ENCODE measurements at places on chromosomes 13 and 19.

GRCh38 chr19:8305798-8306197 lies 2.4 kb downstream of the CD320 start:
- no peak for DNase-seq

GRCh38 chr19:39237200-39238184 lies 7.3 kb downstream of the IFNL3 start:
- DNase-seq: peak; percentile 47

GRCh38 chr13:50893211-50893852 lies 16.3 kb upstream of the RNASEH2B start:
- no peak for DNase-seq

DNA sequence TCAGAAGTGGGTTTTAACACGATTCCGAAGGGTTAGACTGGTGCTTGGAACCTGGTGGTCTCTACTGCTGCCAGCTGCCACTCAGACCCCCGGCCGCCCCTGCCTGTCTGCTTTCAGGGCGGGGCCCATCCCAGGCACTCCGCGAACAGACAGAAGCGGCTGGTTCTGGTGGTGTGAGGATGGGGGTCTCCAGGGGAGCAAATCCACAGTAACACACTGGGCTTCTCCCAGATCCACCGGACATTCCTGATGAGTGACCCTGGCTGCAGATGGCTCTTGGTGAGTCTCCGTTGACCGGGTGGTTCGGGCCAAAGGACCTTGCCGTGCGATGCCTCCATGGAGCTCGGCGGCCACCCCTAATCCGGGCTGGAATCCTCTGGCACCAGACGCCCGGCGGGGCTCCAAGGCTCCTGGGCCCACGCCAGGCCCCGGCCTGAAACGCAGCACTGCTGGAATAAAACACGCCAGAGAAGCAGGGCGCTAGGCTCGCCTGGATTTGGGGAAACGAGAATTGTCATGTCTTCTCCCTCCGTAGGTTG lies 2.1 kb upstream of the PTBP1 start:
- no peak for DNase-seq

- no peak for DNase-seq
Observed at GRCh38 chr13:47332149-47332548, 435.3 kb upstream of the HTR2A start.

GRCh38 chr13:83780227-83780626 lies 102.0 kb downstream of the SLITRK1 start:
- DNase-seq: no peak

- no peak for DNase-seq
Observed at GRCh38 chr19:29211562-29212355, 1.2 kb downstream of the UQCRFS1 start.

- DNase-seq: peak; percentile 84
Observed at GRCh38 chr13:67437244-67437643, 207.1 kb upstream of the PCDH9 start.

GRCh38 chr19:7678971-7679751 lies 1.5 kb upstream of the TRAPPC5 start:
- DNase-seq: peak; percentile 58

DNA sequence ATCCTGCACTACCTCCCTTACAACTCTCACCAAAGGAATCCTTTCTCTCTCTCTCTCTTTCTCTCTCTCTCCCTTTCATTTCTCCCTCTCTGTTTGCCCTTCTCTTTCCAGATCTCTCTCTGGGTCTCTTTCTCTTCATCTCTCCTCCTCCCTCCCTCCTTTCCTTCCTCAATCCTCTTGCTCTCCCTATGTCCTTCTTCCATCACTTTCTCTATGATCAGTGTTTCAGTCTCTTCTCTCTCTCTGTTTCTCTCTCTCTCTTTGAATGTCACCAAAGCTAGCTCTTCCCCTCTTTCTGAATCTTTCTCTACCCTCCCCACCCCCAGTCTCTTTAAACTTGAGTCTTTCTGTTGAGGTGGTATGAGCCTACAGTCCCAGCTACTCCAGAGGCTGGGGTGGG lies 19.8 kb upstream of the KLK4 start:
- no peak for DNase-seq

DNA sequence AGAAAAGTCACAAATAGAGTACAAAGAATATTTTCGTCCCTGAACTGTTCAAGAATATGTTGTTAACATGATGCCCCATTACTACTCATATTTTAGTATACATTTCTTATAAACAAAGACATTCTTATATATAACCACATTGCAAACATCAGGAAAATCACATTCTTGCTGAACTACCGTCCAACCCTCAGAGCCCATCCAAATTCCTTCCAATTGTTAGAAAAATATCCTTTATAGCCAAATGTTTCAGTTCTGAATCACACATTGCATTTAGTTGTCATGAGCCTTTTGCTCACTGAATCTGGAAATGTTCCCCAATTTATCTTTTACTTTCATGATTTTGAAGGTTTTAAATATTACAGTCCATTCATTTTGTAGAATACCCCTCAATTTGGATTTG lies 467.8 kb upstream of the ARGLU1 start:
- no peak for DNase-seq

- no peak for DNase-seq
Observed at GRCh38 chr19:32122258-32122657, 223.2 kb upstream of the ZNF507 start.

DNA sequence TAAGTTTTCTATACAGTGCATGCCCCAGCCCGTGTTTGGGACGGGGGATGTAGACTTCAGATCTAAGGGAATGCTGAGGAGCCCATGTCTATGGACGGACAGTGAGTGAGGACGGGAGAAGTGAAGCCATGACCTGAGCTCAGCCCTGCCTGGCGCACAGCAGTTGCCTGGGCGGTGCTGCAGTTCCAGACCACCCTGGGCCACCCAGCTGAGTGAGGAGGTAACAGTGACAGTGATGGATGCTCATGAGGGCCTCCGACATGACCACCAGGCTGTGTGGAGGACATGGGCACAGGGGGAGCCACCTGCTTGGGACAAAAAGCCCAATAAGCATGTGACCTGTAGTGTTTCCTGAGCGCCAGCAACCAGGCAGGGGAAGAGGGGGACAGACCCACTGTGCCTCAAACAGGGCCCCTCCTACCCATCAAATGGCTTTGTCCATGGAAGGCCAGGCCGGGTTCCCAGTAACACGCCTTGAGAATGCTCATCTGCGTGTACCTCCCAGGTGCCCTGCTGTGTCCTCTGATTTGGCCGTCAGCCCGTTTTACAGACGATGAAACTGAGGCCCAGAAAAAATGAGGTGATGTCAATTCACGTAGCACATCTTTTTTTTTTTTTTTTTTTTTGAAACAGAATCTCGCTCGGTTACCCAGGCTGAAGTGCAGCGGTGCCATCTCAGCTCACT lies 22.6 kb downstream of the NOSIP start:
- no peak for DNase-seq

DNA sequence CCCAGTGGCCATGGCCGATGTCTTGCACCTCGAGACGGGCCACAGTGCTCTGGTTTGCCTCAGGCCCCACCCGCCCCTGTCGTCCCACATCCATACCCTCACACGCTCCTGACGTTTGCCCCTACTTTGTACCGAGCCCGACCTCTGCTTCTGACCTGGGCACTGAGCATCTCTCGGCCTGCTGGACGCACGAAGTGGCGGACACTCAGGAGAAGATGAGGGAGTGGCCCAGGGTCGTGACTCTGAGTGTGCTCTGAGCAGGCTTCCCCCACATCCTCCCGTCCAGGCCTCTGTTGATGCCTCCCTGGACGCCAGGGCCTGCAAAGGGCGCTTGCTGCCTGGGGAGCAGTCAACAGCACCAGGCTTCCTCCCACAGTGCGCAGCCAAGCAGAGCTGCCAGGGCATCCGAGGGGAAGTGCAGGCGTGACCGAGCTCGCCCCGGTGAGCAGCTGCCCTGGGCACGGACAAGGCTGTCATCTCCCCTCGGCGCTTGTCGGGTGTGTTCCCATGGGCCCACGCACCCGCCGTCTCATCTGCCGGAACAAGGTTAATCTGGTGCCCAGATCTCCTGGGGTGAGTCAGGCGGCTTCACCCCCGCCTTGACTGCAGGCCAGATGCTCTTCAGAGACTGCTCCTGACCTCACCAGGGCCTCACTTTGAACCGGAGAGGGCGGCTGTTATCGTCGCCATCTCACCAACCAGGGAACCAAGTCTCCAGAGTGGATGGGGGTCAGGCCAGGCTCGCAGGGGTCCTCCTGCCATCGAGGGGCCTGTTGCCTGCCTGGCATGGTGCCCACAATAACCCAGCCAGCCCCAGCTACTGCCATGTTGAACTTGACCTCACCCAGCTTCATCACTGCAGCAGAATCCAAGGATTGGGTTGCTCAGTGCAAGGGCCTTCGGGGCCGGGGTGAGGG lies 27.2 kb downstream of the COMP start:
- peak; percentile 25 for DNase-seq

GRCh38 chr19:39342647-39343305 lies 555 bp downstream of the SAMD4B start:
- peak; percentile 41 for DNase-seq

DNA sequence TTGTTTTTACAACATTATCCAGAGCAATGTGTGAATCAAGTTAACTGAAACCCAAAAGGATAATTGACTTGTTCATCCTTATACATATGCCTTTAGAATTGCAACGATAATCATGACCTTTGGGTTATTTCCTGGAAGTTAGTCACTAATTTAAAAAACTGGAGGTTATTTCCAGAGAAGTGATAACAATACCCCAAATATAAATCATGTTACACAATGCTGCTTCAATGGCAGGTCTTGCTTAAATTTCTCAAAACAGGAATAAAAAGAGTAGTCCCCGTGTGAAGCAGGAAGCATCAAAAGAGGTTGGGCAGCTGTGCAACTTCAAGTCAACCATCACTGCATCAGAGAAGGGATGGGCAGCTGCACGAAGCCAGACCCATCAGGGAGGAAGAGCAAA lies 134.4 kb downstream of the EFNB2 start:
- DNase-seq: no peak

- DNase-seq: no peak
Observed at GRCh38 chr13:22357132-22357531, 686.3 kb downstream of the FGF9 start.

GRCh38 chr19:14093117-14093823 lies 2.7 kb upstream of the SAMD1 start:
- DNase-seq: no peak

DNA sequence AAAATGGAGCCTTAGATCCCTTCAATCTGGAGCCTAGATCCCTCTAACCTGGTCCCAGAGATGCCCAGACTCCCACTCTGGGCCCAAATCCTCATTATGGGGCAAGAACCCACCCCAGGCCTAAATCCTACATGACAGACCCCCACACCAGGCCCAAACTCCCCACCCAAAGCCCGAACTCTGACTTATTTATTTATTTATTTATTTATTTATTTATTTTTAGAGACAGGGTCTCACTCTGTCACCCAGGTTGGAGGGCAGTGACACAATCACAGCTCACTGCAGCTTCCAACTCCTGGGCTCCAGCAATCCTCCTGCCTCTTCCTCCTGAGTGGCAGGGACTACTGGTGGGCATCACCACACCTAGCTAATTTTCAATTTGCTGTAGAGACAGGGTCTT lies 12.0 kb downstream of the FBN3 start:
- DNase-seq: no peak

DNA sequence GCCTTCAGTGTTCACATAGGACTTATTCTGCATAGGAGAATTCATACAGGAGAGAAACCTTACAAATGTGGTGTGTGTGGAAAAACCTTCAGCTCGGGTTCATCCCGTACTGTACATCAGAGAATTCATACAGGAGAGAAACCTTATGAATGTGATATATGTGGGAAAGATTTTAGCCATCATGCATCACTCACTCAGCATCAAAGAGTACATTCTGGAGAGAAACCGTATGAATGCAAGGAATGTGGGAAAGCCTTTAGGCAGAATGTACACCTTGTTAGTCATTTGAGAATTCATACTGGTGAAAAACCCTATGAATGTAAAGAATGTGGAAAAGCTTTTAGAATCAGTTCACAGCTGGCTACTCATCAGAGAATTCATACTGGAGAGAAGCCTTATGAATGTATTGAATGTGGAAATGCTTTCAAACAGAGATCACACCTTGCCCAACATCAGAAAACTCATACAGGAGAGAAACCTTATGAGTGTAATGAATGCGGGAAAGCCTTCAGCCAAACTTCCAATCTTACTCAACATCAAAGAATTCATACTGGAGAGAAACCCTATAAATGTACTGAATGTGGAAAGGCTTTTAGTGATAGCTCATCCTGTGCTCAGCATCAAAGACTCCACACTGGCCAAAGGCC lies 13.4 kb upstream of the ZFP28 start:
- no peak for DNase-seq

GRCh38 chr19:38197937-38198704 lies 25.9 kb downstream of the DPF1 start:
- DNase-seq: no peak

DNA sequence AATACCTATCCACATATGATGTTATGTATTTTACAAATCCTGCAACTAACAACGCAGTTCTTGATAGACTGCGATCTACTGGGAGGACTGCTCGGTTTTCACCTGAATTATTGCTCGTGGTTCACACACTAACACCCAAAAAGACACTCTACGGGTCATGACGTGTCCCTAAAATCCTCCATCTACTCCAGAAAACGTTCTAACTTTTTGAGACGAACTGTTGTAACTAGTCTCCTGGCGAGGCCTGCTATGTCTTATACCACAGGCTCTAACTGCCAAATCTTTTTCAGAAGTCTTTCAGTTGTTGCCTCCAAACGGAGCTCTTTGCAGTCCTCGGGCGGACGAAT lies 108.2 kb downstream of the KCNRG start:
- no peak for DNase-seq

GRCh38 chr13:36548129-36548528 lies 115.8 kb downstream of the CCNA1 start:
- DNase-seq: peak; percentile 50

DNA sequence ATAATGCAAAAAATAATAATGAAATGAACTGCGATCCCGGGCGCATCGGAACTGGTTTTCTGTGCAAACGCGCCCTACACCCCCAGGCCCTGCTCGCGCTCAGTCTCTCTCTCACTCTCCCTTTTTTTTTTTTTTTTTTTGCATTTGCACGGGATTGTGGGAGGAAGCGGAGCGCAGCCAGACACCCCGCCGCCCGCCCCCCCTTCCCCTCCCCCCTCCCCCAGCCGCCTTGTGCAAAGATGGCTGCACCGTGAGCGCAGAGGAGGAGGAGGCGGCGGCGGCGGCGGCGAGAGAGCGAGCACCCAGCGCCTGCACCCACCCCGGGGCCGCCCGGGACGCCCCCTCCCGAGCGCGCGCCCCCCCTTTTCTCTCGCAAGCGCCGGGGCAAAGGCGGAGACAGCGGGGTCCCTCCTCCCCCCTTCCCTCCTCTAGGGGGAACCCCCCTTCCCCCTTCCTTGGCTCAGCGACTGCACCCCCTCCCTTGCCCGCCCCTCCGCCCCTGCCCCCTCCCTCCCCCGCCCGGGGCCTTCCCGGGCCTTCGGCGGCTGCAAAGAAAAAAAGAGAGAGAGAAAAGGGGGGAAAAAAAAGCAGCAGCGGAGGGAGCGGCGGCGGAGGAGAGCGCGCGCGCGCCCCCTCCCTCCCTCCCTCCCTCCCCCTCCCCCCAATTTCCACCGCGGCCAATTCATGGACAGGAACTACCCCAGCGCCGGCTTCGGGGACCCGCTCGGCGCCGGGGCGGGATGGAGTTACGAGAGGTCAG lies at the start of gene PRR12:
Gene PRR12, plus strand, starts transcription at position 212 of the 760 bp plus-strand sequence. Its CDS starts 473 bp downstream, at position 685.
- DNase-seq: peak; percentile 88
